ENCODE measurements at places on chromosomes 12 and 14.
A peak's percentile ranks its signal among the peaks of the same experiment; 100 is the strongest.

DNA sequence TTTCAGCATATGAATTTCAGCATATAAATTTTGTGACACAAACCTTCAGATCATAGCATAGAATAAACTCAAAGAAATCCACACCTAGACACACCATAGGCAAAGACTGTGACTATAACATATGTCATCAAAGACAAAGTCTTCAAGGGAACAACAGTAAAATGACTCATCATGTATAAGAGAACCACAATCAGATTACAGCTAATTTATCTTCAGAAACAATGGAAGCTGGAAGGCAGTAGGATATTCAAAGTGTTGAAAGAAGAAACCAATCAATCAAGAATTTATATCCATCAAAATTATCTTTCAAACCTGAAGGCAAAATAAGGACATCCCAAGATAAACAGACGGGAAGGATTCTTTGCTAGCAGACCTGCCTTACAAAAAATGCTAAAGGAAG lies 29.0 kb downstream of the DLK1 start:
- DNase-seq: no peak

- no peak for DNase-seq
Observed at GRCh38 chr14:27026097-27026496, 428.3 kb upstream of the NOVA1 start.

DNA sequence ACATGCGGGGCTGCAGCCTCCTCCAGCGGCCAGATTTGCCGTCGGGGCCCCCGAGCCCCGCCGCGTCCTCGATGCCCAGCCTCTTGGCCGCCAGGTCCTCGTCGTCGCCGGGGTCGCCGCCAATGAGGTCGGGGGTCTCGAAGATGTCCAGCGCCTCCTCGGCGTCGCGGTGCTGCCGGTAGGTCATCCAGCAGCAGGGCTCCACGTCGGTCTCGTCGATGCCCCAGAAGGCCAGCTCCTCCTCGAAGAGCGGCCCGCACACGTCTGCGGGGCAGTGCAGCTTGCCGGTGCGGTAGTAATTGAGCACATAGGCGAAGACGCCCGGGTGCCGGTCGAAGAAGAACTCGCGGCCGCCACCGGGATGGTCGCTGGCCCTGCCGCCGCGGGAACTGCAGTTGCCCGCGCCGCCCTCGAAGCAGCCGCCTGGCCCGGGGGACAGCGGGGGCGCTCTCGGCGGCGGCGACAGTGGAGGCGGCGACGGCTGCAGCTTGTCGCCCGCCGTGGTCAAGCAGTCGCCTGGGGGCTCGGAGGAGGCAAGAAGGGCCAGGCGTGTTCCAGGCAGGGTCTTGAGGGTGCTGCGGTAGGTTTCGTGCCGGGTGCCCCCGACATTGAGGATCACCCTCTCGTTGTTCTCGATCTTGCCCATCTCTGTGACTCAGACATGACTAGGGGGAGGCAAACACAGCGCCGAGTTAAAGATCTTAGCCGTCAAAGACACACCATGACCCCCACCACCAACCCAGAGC lies 2.1 kb downstream of the KCNC2 start:
- DNase-seq: no peak

- DNase-seq: no peak
Observed at GRCh38 chr14:79476552-79476951, 734.8 kb downstream of the DIO2 start.

DNA sequence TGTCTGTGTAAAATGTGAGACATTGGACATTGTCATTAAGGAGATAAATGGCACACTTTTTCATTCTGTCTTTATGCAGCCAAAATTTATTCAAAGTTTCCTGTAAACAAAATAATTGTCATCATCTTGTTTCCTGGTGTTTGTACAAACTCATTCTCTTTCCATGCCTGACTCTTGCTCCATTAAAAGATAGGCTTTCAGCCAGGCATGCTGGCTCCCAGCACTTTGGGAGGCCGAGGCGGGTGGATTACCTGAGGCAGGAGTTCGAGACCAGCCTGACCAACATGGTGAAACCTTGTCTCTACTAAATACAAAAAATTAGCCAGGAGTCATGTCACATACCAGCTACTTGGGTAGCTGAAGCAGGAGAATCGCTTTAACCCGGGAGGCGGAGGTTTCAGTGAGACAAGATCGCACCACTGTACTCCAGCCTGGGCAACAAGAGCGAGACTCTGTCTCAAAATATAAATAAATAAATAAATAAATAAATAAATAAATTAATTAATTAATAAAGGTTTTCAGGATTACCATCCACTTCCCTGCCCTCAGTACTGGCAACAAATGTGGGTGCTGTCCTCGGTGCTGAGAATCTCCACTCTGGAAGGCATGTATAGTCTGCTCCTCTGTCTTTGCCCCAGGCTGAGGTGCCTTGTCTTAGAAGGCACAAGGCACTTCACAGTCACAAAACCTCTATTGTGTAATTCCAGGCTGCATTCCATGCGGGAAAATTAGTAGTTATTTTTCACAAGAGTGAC lies 83.2 kb downstream of the PAH start:
- DNase-seq: no peak

DNA sequence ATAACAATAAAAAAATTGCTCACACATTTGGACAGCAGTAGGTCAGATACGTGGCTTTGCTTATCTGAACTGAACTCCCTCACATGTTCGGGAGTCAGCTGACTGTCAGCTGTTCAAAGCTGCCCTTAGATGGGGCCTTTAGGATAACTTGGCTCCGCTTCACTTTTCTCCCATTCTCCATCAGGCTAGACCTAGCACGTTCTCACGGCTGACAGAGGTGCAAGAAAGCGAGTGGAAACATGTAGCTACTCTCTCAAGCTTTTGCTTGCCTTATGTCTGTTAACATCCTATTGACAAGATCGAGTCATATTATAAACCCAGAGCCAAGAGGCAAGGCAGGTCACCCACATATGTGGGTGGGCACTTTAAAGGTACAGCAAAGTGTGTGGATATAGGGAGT lies 112.0 kb upstream of the PDZRN4 start:
- no peak for DNase-seq

DNA sequence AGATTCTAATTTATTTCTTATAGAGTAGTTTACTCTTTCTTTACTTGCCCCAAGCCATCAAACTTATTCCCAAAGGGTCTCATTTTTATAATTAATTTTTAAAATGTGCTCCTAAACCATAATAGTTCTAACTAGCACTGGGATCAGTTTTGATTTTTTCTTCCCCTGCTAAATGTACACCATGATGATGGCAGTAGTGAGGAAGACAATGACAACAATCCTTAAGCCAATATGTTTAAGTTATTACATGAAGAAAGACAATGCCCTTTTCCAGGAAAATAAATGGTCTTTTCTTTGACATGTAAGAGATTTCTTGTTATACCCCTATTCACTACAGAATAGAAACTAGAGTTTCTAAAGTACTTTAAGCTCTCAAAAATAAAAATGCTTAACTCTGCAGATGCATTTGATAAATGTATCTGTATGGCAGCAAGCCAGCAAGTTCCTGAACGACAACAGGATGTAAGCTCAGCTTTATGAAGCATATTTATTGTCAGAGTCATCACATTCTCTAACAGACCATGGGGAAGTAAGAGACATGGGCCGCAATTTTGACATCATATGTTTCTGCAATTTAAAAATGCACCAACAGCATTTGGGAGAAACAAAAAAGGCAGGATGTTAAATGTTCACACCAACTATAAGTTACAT lies 36.0 kb upstream of the SNX6 start:
- DNase-seq: peak; percentile 15

Data from OCI-LY7 (cell line).